Activated CD4-positive, alpha-beta T cell treated with anti-CD3 and anti-CD28 coated beads, Interleukin-2, amount 10 ng/mL, durations not matched to agents 7 days and 5 days (primary cell): ENCODE measurements at places on chromosomes 16 and 17. TPM values are rescaled to one million over a fixed set of nuclear protein-coding genes. Genes with fewer than 3 reads are reported as not detected.
A peak's percentile ranks its signal among the peaks of the same experiment; 100 is the strongest.

- H3K27me3 ChIP-seq = no peaks in the 10 kb centered on the region
- no peak for DNase-seq
- no peak overlapping the region for H3K4me3 ChIP-seq
- H3K4me1 ChIP-seq = peaks cover 17% of the 10 kb centered on the region
- no peak overlapping the region for H3K27ac ChIP-seq
- H3K36me3 ChIP-seq = peaks cover 2% of the 10 kb centered on the region
These were observed 4.6 kb downstream of the RSAD1 start for GRCh38 chr17:50483266-50483665.

The CCL11 gene
- total RNA-seq = not detected

DNA sequence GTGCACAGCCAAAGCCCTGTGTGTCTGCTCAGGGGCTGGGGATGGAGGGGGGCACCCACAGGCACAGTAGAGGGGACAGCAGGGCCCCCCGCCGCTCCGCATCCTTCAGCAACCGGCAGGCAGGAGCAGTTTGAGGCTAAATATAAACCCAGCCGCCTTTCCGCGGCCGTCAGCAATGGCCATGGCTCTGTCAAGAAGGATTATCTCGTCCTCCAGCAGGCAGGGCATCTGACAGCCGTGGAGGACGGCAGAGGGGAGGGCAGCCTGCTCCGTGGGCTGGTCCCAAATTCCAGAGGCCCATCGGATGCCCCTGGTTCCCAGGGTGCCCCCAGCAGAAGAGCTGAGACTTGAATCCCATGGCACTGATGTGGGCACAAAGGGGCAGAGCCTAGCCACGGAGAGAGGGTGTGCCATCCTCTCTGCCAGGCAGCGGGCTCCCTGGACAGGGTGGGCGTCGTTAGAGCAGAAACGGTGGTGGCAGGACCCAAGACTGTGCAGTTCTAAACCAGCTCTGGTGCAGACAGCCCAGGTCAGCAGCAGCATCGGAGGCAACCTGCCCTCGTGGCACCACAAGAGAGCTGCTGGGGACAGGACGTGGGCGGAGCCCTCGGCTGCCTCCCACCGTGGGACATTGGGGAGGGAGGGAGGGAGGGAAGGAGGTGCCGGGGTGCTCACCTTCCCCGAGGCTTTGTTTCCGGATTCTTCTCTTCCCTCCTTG lies 198.8 kb upstream of the CIBAR2 start:
- H3K27ac ChIP-seq = peak overlapping the region; percentile 80
- no peaks in the 10 kb centered on the region for H3K27me3 ChIP-seq
- DNase-seq = peak; percentile 53
- no peaks in the 10 kb centered on the region for H3K36me3 ChIP-seq
- peaks cover 50% of the 10 kb centered on the region for H3K4me1 ChIP-seq
- H3K4me3 ChIP-seq = no peak overlapping the region

- no peak overlapping the region for H3K27ac ChIP-seq
- no peaks in the 10 kb centered on the region for H3K4me1 ChIP-seq
- H3K27me3 ChIP-seq = no peaks in the 10 kb centered on the region
- DNase-seq = no peak
- H3K4me3 ChIP-seq = no peak overlapping the region
- no peaks in the 10 kb centered on the region for H3K36me3 ChIP-seq
These were observed 14.6 kb upstream of the KCNJ16 start for GRCh38 chr17:70060415-70060814.

- H3K4me1 ChIP-seq = no peaks in the 10 kb centered on the region
- H3K4me3 ChIP-seq = no peak overlapping the region
- H3K27me3 ChIP-seq = peaks cover 2% of the 10 kb centered on the region
- H3K36me3 ChIP-seq = no peaks in the 10 kb centered on the region
- no peak overlapping the region for H3K27ac ChIP-seq
These were observed 25.6 kb upstream of the LONP2 start for GRCh38 chr16:48218473-48218872.

DNA sequence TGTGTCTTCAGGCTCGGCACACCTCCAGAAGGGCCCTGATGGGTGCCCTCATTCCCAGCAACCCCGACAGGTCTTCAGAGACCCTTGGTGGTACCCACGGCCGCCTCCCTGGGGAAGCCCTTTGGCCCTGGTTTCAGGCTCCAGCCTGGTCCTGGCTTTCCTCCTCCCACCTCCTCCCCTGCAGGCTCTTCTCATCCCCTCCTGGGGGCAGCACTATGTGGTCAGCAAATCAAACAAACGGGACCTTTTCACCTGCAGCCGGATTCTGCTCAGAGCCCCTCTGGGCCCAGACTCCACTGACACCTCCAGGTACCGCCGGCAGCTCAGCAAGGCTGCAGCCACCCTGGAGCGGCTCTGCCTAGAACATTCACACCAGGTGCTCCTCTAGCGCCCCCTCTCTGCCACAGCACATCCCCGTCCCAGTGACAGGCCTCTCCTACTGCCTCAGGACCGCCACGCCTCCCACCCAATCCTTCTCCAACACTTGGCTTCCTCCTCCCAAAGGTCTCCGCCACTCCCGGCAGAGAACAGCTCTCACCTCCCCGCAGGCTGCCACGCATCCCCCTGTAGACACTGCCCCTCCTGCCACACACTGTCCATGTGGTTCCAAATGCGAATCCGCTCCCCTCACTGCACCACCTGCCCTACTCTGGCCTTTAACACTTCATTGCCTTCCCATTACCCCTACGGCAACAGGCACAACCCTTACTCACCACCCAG lies 12.0 kb downstream of the CORO7 start:
- H3K4me1 ChIP-seq = peaks cover 5% of the 10 kb centered on the region
- peak overlapping the region; percentile 78 for H3K27ac ChIP-seq
- no peaks in the 10 kb centered on the region for H3K27me3 ChIP-seq
- peaks cover 42% of the 10 kb centered on the region for H3K36me3 ChIP-seq

DNA sequence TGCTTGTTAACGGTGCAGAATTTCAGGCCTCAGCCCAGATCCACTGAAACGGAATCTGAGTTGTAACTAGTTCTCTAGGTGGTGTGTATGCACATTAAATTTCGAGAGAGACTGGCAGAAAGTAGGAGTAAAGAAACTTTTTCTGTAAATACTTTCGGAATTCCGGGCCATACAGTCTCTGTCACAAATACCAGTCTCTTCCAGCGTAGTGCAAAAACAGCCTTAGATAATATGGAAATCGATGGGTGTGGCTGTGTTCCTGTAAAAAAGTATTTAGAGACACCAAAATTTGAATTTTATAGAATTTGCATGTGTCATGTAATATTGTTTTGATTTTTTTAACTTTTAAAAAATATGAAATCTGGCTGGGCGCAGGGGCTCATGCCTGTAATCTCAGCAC lies 109.7 kb downstream of the ABCC1 start:
- no peak for DNase-seq
- peaks cover 43% of the 10 kb centered on the region for H3K36me3 ChIP-seq
- H3K4me3 ChIP-seq = no peak overlapping the region
- peaks cover 34% of the 10 kb centered on the region for H3K4me1 ChIP-seq

DNA sequence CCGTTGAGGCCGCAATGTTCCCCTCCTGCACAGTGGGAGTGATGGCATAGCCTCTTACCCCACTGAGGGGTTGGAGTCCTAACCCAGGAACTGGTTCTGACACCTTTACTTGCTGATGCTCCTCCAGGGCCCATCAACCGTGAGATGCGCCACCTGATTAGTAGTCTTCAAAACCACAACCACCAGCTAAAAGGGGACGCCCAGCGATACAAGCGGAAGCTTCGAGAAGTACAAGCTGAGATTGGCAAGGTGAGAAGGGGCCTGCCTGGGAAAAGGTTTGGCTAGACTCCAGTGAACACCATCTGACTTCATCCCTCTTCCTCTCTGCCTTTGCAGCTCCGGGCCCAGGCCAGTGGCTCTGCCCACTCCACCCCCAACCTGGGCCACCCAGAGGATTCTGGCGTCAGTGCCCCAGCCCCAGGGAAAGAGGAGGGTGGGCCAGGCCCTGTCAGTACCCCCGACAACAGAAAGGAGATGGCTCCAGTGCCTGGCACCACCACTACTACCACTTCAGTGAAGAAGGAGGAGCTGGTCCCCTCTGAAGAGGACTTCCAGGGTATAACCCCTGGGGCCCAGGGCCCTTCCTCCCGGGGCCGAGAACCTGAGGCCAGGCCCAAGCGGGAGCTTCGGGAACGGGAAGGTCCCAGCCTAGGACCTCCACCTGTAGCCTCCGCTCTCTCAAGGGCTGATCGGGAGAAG lies 5.8 kb downstream of the RNF40 start:
- H3K4me3 ChIP-seq = no peak overlapping the region
- H3K27ac ChIP-seq = no peak overlapping the region
- no peaks in the 10 kb centered on the region for H3K27me3 ChIP-seq
- peaks cover 22% of the 10 kb centered on the region for H3K4me1 ChIP-seq

DNA sequence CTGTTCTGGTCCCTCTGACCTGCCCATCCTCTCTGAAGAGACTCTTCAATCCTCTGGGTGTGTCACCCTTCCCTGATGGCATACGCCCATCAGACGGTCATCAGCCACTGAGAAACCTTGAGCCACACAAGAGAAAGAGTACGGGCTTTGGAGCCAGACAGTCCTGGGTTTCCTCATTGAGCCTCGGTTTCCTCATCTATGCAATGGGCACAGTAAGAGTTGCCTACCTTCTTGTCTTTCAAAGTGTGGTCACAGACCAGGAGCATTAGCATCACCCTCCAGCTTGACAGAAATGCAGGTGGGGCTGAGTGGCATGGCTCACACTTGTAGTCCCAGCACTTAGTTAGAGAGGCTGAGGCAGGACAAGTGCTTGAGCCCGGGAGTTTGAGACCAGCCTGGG lies 26.1 kb upstream of the MEAK7 start:
- H3K4me1 ChIP-seq = peaks cover 11% of the 10 kb centered on the region
- H3K27me3 ChIP-seq = peaks cover 14% of the 10 kb centered on the region
- no peak overlapping the region for H3K4me3 ChIP-seq
- H3K27ac ChIP-seq = peak overlapping the region; percentile 66
- DNase-seq = no peak

DNA sequence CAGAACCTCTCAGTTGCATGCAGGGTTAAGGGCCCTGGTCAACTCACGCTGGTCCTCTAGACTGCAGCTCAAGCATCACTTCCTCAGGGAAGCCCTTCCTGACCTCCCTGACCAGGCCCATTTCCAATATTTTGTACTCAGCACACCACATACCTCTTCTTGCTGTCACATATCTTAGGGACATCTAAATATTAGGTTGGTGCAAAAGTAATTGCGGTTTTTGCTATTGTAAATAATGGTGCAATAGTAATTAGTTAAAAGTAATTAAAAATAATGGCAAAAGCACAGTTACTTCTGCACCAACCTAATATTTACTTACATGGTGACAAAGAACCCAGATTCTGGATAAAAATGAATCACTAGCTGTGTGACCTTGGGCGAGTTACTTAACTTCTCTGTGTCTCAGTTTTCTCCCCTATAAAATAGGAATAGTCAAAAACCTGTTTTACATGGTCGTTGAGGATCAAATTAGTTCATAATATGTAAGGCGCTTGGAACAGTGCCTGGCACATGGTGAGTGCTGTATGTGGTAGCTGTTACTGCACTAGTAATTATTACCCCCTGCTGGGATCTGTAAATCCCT lies 177.4 kb downstream of the PRKCB start:
- DNase-seq = no peak
- peak overlapping the region; percentile 94 for H3K27ac ChIP-seq
- no peaks in the 10 kb centered on the region for H3K27me3 ChIP-seq
- H3K36me3 ChIP-seq = peaks cover 3% of the 10 kb centered on the region
- H3K4me1 ChIP-seq = peaks cover 60% of the 10 kb centered on the region

GRCh38 chr16:11193494-11193893 lies 62.5 kb downstream of the SOCS1 start:
- H3K4me3 ChIP-seq = no peak overlapping the region
- no peaks in the 10 kb centered on the region for H3K27me3 ChIP-seq
- peaks cover 69% of the 10 kb centered on the region for H3K4me1 ChIP-seq
- no peak for DNase-seq

The NPIPB13 gene
- total RNA-seq = 9.0 TPM

- H3K27ac ChIP-seq = no peak overlapping the region
- peaks cover 55% of the 10 kb centered on the region for H3K27me3 ChIP-seq
These were observed 51.3 kb upstream of the TAC4 start for GRCh38 chr17:49899191-49899485.

The TEX19 gene
- total RNA-seq = not detected

The FBXW10 gene
- total RNA-seq = not detected

The RDM1 gene
- 7.0 TPM for total RNA-seq

GRCh38 chr17:68248199-68248825 lies 469 bp downstream of the AMZ2 start:
- no peaks in the 10 kb centered on the region for H3K27me3 ChIP-seq
- peak; percentile 59 for DNase-seq
- H3K4me3 ChIP-seq = peak overlapping the region; percentile 91
- peak overlapping the region; percentile 87 for H3K27ac ChIP-seq

DNA sequence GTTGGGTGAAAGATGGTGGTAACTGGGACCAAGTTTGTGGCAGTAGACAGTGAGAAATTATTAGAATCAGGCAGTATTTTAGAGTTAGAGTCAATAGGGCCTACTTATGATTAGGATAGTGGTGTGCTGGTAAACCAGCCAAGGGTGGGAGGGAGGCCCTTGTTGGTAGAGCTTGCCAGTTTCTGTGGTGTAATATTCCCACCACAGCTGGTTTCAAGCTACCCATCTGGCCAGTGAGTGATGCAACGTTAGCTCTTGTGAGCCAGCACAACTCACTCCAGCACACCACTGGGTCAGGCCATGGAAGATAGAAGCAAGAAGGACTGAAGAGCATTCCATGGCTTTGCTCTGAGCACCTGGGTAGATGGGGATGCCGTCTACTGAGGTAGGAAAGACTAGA lies 34.9 kb downstream of the GNAO1 start:
- H3K36me3 ChIP-seq = peaks cover 2% of the 10 kb centered on the region
- peaks cover 41% of the 10 kb centered on the region for H3K4me1 ChIP-seq
- H3K27me3 ChIP-seq = peaks cover 14% of the 10 kb centered on the region
- DNase-seq = no peak
- H3K27ac ChIP-seq = peak overlapping the region; percentile 73

DNA sequence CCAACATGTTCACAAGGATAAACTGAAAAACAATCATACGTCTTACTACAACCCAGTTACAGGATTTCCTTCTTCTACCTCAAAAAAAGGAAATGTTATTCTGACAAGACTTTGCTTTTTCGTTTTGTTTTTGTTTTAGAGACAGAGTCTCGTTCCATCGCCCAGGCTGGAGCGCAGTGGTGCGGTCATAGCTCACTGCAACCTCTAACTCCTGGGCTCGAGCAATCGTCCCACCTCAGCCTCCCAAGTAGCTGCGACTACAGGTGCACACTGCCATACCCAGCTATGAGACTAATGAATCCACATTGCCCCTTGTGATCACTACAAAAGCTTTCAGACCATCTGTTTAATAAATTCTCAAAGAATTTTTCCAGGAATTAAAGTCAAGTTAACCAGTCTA lies 8.8 kb upstream of the TRIM37 start:
- H3K27me3 ChIP-seq = no peaks in the 10 kb centered on the region
- peaks cover 15% of the 10 kb centered on the region for H3K4me1 ChIP-seq
- no peak overlapping the region for H3K4me3 ChIP-seq
